Umbilical cord (tissue), 2 donors: ENCODE measurements at places on chromosomes 7 and 10. TPM values are rescaled to one million over a fixed set of nuclear protein-coding genes. Genes with fewer than 3 reads are reported as not detected.
A peak's percentile ranks its signal among the peaks of the same experiment; 100 is the strongest.

DNA sequence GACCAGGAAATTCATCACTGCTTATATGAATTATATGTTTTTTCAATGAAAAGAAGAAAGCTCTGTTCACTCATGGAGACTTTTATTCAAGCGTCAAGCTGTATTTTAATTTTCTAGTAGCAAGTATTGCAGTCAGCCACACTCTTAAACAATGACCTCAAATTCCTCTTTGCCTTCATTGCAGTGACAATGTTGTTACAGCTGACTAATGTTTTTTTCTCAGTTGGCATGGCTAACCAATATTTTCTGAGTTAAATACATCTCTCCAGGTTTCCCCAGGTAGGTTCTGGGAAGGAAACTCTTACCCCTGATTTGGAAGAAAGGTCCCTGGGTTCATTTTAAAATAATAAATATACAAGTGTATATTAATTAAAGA, 241.5 kb downstream of the WDR11 start:
- DNase-seq, result no peak

Gene HOXA1
- 1.9 TPM for total RNA-seq

DNA sequence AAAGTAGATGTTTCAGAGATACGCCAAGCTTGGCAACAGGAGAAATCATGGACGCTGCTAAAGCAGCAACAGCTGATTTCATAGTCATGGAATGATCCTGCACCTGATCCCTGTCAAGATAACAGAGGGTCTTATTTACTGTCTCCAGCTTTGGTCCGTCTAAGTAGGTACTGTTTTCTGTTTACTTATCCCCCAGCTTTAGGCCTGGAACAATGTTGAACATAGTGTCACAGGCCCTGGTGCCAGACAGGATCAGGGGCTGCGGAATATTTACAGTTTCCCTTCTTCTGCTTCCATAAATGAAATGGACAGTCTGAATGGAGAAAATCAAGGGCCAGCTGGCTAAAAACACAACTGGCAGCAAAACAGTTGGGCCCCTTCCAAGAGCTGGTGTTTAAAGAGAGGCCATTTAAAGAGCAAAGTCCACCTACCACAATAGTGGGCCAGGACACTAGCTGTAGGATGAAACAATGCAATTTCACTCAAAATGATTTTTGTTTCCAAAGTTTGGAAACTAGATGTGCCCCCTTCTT, 2.9 kb downstream of the GPR37 start:
- no peak for DNase-seq

DNA sequence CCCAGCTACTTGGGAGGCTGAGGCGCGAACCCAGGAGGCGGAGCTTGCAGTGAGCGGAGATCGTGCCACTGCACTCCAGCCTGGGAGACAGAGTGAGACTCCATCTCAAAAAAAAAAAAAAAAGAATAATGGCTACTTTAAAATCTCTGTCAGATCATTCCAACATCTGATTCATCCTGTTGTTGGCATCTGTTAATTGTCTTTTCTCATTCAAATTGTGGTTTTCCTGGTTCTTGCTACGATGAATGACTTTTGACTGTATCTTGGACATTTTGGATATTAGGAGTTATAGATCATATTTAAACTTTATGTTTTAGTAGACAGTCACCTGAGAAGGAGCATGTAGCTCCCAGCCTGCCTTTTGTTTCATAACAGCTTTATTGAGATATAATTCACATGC, 8.5 kb downstream of the TPST1 start:
- no peak for DNase-seq

Gene SEMA4G
- 0.24 TPM for total RNA-seq

Gene TBC1D12
- total RNA-seq, result 44.5 TPM

DNA sequence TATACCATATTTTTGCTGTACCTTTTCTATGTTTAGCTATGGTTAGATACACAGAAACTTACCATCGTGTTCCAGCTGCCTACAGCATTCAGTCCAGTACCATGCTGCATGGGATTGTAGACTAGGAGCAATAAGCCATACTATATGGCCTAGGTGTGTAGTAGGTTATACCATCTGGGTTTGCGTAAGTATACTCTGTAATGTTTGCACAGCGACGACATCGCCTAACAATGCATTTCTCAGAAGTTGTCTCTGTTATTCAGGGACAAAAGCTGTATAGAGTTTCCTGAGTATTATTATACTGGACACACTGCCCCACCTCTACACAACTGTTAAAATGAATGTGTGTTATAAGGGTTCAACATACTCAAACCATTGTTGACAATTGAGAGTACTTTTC, 93.8 kb upstream of the MKI67 start:
- no peak for DNase-seq

DNA sequence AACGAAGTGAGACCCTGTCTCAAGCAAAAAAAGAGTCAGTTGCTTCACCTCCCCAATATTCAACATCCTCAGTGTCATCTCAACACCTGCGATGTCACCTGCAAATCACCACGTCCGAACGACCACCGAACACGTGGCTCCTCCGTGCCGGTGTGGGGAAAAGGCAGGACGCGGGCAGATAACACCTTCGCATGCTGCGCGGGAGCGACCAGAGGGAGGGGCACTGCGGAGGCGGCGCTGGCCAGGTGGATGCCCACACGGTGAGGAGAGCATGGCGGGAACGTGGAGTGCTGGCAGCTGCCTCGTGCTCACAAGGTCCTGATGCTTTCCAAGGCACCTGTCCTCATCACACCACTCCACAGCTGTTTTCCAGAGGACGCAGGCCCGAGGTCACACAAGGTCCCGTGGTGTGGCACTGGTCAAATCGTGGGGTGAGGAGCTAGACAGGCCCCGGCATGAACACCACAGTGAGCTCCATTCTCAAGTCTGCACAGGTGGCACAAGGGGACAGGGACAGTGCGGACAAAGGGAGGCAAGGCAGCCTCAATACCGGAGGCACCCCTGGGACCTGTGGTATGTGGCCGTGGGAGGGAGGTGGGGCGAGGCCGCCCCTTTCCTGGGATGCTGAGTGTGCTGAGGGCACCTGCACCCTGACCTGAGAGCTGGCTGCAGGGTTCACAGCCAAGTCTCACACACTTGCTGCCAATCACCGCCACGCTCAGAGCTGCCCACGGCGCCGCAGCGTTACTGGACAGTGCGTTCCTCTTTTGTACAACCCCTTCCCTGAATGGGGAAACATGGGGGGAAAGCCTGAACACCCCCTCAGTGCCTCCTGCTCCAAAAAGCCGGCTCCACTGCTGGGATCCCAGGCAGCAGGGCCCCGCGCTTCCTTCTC, 13.0 kb downstream of the TUBGCP2 start:
- no peak for DNase-seq

DNA sequence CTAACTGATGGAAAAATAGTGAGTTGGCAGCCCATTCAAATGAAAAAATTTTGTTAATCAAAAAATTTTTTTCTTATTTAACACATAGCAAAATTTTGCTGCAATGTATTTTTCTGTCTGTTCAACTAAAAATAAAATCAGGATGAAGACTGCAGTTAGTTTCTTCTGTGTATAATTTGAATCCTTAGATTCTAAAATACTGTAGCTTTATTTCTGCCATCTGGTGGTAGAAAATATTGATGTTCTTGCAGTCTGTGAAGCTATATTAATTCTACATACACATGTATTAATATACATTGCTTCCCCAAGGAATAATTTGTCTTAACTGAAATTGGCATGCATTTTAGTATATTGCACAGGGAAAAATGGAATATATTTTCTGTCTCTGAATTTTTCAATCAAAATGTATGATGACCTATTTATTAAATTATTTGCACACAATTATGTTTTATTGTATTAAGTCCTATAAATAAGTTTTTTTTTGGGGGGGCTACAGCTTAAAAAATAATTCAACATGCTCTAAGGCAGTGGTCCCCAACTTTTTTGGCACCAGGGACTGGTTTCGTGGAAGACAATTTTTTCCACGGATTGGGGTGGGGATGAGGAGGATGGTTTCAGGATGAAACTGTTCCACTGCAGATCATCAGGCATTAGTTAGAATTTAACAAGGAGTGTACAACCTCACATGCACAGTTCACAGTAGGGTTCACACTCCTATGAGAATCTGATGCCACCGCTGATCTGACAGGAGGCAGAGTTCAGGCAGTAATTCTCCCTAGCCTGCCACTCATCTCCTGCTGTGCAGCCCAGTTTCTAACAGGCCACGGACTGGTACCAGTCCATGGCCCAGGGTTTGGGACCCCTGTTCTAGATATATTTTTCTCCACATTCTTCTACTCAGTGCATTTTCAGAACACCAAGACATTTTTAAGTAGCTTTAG, 119.4 kb downstream of the GNAT3 start:
- DNase-seq, result peak; percentile 64

DNA sequence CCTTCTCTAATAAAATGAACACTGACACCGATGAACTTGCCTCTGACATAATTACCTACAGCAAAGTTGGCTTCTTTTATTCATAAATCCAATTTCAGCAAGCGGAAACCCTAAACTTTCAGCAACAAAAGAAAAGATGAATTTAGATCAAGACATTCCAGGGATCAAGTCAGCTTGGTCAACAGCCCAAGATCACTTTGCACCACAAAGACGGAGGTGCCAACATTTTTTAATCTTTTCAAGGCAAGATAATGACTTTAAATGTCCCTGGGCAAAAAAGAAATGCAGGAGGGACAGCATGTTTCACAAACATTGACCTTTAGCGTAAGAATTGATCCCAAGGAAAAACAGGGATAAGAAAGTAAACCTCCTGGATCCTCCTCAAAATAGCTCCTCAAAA, 636.9 kb downstream of the PARD3 start:
- DNase-seq, result no peak

Gene GIMAP8
- total RNA-seq, result 1.2 TPM
